ENCODE measurements at places on chromosomes 5 and 9.

DNA sequence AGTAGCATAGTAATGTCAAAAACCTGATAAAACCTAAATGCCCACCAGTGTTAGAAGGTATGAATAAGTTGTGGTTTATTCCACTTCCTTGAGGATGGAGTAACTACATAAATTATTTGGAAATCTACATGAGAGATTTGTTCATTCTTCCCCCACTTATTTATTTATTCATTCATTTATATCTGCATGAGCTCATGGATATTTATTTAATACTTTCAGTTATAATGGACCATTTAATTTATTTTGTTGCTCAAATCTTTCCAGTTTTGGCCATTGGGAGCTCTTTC, 223.8 kb upstream of the S1PR3 start:
- DNase-seq: no peak

DNA sequence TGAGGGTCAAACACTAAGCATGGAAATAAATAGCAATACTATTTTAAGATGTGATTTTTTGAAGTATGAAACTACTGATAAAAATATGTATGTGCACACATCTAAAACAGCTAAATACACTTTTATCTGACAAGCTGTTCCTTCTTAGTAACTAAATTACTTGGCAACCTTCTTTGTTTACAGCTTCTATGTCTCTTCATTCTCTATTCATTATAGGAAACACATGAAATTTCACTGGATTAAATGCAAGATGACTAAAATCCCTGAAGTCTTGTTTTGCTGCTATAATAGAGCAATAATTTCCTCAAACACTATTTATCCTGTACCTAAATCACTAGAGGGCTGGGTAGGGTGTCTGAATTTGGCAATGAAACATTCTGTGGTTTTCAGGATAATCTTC, 11.7 kb downstream of the RICTOR start:
- DNase-seq: no peak

DNA sequence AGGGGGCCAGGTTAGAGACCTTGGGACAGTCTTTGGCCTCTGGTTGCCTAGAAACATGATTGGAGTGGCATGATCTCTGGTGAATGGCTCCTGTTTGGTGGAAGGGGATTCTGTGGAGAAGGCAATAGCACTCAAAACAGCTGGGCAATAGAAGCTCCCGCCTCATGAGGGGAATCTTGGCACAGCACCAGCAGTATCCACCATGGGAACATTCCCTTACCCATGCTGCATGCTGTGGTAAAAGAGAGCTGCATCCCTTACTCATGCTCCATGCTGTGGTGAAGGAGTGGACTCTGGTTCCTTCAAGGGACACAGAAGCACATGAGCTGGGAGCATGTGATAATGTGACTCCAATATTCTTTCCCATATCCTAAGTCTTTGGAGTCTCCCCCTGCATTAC, 160.6 kb downstream of the PJA2 start:
- no peak for DNase-seq

GRCh38 chr5:175659546-175660253, 1.8 kb downstream of the HRH2 start:
- no peak for DNase-seq
